ENCODE measurements at places on chromosomes 11 and 22.

GRCh38 chr11:120186774-120187591 lies 23.8 kb upstream of the OAF start:
- DNase-seq, result no peak

- DNase-seq, result no peak
These were observed 128.0 kb upstream of the FGF3 start for GRCh38 chr11:69947059-69947792.

DNA sequence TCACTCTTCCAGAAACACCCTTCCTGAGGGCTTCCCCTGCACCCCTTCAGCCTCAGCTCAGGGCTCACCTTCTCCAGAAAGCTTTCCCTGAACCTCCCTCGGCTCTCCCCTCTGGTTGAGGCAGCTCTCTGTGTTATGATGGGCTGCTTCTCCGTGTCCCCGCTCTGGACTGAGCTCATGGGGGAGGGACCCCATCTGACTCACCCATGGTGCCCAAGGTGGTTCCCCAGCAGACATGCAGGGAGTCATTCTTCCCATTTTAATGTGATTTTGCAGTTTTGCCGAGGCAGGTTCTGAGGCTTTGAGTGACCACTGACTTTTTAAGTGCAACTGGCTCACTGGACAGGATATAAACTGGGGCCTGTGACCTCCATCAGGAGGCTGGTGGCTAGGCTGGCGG lies 495.1 kb downstream of the TBC1D22A start:
- DNase-seq, result no peak

- no peak for DNase-seq
These were observed 4.1 kb downstream of the BRMS1 start for GRCh38 chr11:66340596-66341501.

- DNase-seq, result no peak
These were observed 9.9 kb downstream of the MICAL2 start for GRCh38 chr11:12120031-12121008.

GRCh38 chr11:107590460-107591377 lies at the start of gene ELMOD1:
TSS of gene ELMOD1 (plus strand) at chr11:107591147. CDS start at chr11:107618190, 27,043 bp downstream.
- DNase-seq, result no peak

DNA sequence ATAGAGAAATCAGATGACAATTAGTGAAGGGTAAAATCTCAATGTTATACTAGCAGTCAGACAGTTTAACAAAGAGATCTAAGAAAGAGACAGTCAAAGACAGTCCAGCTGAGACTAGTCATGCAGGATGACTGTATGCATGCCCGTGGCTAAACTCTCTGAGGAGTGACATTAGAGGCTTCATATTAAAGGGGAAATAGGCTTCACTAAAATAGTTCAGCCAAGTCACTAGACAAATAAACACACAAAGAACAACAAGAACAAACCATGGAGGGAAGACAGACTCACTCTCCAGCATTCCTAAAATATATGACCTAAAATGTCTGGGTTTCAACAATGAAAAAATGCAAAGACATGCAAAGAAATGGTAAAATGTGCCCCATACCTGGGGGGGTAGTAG lies 18.6 kb upstream of the APLNR start:
- DNase-seq, result no peak

DNA sequence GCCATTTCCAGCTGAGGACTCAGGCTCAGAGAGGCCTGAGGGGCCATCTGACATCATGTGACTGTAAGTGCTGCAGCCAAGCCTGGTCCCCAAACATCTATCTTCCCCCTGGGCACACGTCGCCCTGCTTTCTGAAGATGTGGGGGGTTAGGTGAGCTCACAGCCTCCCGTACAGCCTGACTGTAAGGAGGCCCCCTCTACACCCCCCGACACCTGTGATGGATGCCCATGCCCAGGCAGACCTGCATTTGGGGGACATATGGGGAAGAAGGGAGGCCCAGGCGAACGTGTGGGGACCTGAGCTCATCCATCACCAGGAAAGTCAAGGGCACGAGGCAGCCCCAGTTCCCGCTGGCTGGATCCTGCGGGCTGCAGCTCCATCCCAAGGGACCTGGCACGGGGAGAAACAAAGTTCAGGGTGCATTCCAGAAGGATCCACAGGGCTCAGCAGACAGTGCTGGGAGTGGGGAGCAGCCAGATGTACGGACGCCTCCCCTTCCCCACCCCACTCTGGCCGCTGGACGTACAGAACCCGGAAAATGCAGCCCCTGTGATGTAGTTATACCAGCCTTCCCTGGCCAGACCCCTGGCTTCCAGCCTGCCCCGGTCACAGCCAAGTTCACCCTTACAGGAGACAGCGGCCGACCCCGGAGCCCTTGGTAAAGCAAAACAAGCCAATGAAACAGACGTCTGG lies 1431.4 kb downstream of the BRD1 start:
- DNase-seq, result no peak

DNA sequence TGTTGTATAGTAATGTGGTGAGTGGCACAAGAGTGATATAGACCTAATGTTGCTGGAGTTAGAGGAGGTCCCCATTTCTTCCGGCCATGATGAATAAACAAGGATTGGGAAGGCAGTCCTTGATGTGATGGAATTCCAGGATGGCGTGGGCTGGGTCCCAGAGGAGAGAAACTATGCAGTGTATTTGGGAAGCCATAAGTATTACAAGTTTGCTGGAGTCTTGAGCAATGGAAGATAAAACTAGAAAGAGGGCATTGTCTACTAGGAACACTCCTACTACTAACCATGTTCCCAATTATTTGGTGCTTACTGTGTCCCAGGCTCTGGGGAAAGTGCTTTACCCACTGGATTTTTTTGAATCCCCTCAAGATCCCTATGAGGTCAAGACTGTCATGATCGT lies 20.0 kb downstream of the LDLRAD3 start:
- DNase-seq, result no peak

GRCh38 chr11:127616158-127616557 lies 615.6 kb upstream of the KIRREL3 start:
- no peak for DNase-seq

DNA sequence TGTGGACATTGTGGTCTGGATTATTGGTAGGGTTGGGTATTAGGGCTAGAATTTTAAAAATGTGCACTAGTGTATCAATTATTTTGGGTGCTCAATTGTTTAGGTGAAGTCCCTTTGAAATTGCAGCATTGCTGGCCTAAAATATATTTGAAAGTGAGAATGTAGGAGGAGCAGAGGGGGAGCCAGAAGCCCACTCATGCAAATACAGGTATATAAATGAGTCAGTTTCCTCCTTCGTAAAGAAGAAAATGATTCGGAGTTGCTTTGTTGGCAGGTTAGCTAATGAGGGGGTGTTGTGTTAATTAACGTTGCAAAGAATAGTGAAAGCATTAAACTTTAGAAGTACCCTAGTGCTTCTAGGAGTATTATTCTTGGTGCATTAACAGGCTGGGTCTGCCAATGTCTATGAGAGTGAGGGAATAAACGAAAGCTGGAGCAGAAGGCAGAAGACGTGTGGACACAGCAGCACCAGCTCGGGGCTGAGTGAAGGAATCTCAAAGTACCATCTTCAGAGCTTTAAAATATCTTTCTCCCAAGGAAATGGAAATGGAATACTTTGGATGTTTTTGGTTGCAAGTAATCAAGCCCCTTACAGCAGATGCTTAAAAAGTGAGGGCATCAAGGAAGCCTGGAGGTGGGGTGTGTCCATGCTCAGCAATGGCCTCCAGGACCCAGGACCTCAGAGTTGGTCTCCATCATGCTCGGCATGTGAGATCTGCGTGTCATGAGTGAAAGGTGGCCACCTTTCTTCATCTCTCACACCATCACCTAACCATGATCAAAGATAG lies 522.9 kb downstream of the NTM start:
- no peak for DNase-seq

GRCh38 chr11:103395612-103396011 lies 286.4 kb downstream of the DYNC2H1 start:
- DNase-seq, result no peak

GRCh38 chr11:134071766-134072402 lies 3.0 kb downstream of the JAM3 start:
- no peak for DNase-seq

DNA sequence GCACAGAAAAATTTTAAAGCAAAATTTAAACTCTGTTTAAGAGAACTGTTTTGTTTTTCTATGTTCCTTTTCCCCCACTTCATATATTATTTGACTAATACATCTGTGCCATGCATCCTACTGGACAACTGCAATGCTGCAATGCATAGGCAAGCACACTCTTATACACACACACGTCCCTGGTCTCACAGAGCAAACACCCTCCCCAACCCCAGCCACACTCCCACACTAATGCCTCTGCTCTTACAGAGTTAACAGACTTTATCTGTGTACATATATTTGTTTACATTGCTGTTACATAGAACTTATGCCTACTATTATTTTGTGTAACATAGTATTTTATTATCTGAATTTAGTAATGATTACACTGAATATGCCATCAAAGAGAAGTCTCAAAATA lies 25.5 kb upstream of the CTSC start:
- no peak for DNase-seq

- no peak for DNase-seq
These were observed 973.6 kb upstream of the TENM4 start for GRCh38 chr11:80414181-80415165.

- DNase-seq, result no peak
These were observed 39.8 kb downstream of the SYN3 start for GRCh38 chr22:33018232-33018864.

DNA sequence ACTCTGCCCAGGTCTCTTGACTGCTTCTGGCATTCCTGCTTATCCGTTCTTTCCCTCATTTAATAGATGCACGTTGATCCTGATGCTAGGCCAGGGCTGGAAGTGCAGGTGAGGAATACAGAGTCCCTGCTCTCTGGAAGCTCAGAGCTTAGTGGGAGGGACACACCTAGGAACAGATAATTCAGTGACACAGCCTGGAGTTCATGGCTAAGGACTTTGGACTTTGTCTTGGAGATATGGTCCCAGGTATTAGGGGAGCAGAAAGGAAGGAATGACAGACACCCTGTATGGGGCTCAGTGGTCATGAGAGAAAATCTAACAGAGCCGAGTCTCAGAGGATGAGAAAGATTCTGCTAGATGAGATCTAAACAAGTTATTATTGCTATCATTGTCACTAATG lies 160.6 kb downstream of the PKNOX2 start:
- no peak for DNase-seq

- no peak for DNase-seq
These were observed 579 bp upstream of the SLC5A4 start for GRCh38 chr22:32255726-32256125.

- DNase-seq, result no peak
These were observed 14.8 kb upstream of the P2RY2 start for GRCh38 chr11:73203322-73203721.

- DNase-seq, result no peak
These were observed 70.1 kb downstream of the C2CD3 start for GRCh38 chr11:74100735-74101134.

DNA sequence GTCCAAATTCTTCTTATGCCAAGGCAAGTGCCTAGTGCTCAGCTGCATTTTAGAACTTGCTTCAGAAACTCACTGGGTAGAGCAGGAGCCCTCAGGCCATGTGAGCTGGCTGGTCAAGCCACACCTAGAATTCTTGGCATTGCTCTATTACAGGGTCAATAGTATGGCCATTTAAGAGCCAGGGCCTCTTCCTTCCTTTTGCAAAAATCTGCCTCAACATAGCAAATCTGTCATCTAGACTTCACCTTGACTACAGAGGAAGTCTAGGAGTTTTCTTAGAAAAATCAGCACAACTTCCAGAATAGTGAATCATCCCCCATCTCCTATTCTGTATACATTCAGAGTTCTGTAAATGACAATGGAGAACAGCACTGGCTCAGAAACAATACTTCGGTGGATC lies 112.0 kb upstream of the TTC12 start:
- DNase-seq, result no peak

DNA sequence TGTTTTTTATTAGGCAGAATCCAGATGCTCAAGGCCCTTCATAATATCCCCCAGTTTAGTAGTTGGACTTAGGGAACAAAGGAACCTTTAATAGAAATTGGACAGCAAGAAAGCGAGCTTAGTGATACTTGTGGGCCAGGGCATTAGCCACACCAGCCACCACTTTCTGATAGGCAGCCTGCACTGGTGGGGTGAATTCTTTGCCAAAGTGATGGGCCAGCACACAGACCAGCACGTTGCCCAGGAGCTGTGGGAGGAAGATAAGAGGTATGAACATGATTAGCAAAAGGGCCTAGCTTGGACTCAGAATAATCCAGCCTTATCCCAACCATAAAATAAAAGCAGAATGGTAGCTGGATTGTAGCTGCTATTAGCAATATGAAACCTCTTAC lies 1.4 kb downstream of the HBB start:
- no peak for DNase-seq

DNA sequence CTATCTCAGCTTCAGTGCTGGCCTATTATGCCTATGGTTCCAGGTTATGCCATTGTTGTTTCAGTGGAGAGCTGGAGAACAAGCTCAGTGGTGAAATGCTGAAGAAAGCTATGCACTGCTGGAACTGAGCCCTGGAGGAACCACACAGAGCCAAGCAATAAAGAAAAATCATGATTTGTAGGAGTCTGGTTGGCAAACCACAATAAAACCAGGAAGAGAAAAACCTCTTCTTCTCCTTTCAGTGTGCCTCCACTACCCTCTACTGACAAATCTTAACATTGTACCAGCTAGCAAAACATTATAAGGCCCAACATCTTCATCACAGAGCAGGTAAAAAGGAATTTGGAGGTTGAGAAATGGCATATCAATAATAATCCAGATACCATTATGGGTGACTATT lies 5.3 kb downstream of the OR51F2 start:
- no peak for DNase-seq

- DNase-seq, result no peak
These were observed 124.0 kb downstream of the FEZ1 start for GRCh38 chr11:125372088-125372487.

GRCh38 chr11:27509908-27510307 lies 3.3 kb upstream of the LIN7C start:
- no peak for DNase-seq

- no peak for DNase-seq
These were observed 21.3 kb upstream of the GRAMD4 start for GRCh38 chr22:46598737-46599424.

DNA sequence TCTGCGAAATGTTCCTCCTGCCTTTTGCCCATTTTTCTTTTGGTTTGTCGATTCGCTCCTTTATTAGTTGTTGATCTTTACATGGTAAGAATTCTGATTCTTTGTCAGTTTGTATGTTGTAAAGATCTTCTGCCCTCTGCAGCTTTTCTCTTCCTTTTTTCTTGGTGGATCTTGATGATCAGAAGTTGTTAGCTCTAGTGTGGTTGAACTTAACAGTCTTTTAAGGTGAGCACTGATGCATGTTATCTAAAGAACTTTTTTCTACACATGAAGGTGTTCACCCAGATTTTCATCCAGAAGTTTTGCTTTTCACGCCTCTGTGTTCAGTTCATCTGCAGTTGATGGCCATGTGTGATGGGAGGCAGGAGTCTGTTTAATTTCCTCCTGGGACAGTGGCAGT lies 133.7 kb downstream of the TBC1D22A start:
- no peak for DNase-seq

GRCh38 chr11:121591405-121592033 lies 138.8 kb upstream of the SORL1-AS1 start:
- DNase-seq, result no peak

GRCh38 chr11:128937480-128937879 lies 5.2 kb downstream of the TP53AIP1 start:
- DNase-seq, result no peak

DNA sequence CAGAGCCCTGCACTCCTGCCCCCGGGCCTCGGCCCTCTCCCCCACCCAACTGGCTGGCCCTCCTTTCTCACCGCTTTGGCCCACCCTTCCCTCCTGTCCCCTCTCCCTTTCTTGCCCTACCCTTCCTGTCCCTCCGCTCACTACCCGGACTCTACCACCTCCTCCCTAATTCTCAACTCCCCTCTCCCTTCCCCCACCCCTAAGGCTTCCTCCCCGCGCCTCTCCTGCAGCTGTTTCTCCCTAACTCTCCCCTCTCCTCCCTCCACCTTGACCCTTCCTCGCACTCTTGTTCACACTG lies 421 bp downstream of the SLC15A3 start:
- DNase-seq, result no peak

GRCh38 chr22:49237279-49237678 lies 590.4 kb downstream of the BRD1 start:
- no peak for DNase-seq

Data from cortex of kidney (tissue), 1 donor.